ENCODE measurements at places on chromosomes 6 and 20. TPM values are rescaled to one million over a fixed set of nuclear protein-coding genes. Genes with fewer than 3 reads are reported as not detected.
A peak's percentile ranks its signal among the peaks of the same experiment; 100 is the strongest.

DNA sequence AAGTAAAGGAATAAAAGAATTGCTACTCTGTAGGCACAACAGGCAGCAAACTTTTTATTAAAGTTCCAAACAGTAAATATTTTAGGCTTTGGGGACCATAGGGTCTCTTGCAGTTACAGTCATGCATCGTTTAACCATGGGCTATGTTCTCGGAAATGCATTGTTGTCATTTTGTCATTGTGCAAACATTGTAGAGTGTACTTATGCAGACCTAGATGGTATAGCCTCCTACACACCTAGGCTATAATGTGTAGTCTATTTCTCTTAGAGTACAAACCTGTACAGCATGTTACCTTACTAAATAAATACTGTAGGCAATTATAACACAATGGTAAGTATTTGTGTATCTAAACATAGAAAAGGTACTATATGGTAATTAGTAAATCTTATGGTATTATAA is 54.7 kb downstream of the CDS2 start:
- no peak for DNase-seq

- DNase-seq: no peak
Observed at GRCh38 chr6:21420146-21420878, 173.2 kb upstream of the SOX4 start.

- DNase-seq: no peak
Observed at GRCh38 chr20:40049854-40050253, 639.2 kb downstream of the MAFB start.

GRCh38 chr6:106894978-106895702 is 79.4 kb downstream of the CD24 start:
- no peak for DNase-seq

- DNase-seq: no peak
Observed at GRCh38 chr6:21228876-21229460, 364.6 kb upstream of the SOX4 start.

Gene ARMC12
- 0.24 TPM for total RNA-seq

GRCh38 chr6:33888664-33889200 is 84.9 kb upstream of the MLN start:
- DNase-seq: no peak

- DNase-seq: no peak
Observed at GRCh38 chr6:46896871-46897270, 24.9 kb downstream of the ADGRF5 start.

DNA sequence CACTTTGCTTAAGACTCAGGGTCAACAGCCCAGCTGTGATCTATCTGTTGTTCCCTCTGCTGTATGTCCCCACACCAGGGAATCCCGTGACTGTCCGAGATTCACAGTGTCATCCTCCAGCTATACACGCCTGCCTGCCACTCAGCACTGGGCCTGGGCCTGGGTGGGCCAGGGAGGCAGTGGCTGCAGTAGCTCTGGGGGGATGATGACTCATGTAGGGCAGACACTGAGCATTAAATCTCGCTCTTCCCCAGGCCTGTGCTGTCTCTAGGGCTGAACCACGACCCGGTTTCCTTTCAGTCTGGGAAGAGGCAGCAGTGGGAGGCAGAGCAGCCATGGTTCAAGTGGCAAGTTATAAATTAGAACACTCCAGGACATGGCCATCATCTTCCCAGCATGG is 173.9 kb downstream of the LRFN2 start:
- no peak for DNase-seq

GRCh38 chr6:135608031-135608430 is 110.5 kb upstream of the AHI1 start:
- no peak for DNase-seq

GRCh38 chr20:63737695-63737944 is 1.2 kb downstream of the LIME1 start:
- no peak for DNase-seq

DNA sequence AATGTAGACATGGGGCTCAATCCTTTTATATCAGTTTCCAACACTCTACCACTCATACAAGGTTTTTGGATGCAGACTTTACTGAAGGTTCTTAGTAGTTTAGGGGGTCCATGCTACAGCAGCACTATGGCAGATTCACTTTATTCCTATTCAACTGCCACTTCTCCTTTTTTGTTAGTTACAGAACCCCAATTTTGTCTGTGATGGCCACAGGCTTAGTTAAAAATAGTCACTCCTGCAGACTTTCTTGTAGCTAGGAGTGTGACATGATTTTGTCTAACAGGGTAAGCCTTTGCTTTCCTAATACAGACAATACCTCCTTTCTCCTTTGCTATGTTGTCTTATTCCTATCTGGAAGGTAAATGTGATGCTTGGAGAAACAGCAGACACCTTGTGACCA is 90.0 kb upstream of the SLC24A3 start:
- DNase-seq: no peak

GRCh38 chr6:138377042-138377441 is 663 bp upstream of the SMIM28 start:
- DNase-seq: no peak

GRCh38 chr6:113707194-113707593 is 150.0 kb upstream of the MARCKS start:
- DNase-seq: no peak

Gene CD93
- total RNA-seq: 1.2 TPM

- DNase-seq: no peak
Observed at GRCh38 chr6:27542485-27542884, 69.6 kb upstream of the ZNF184 start.

Gene REPS1
- 69.6 TPM for total RNA-seq

Gene PTCHD4
- total RNA-seq: not detected

DNA sequence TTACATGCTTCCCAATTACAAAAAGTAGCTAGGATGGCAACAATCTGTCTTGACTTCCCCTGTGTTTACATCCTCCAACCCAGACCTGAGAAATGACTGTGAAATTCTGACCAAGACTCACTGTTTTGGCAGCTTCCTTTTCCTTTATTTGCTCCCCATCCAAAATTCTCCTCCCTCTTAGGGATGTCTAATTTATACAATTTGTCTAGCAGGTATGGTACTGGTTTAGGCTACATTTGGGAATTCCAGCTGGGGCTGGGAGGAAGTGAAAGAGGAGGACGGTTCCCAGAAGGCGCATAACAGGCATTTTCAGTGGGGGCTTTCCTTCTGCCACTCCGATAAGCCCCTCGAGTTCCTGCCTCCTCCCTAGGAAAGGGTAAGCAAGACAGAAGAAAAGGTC is 231.5 kb upstream of the BTBD3 start:
- no peak for DNase-seq

Gene POPDC3
- total RNA-seq: not detected

DNA sequence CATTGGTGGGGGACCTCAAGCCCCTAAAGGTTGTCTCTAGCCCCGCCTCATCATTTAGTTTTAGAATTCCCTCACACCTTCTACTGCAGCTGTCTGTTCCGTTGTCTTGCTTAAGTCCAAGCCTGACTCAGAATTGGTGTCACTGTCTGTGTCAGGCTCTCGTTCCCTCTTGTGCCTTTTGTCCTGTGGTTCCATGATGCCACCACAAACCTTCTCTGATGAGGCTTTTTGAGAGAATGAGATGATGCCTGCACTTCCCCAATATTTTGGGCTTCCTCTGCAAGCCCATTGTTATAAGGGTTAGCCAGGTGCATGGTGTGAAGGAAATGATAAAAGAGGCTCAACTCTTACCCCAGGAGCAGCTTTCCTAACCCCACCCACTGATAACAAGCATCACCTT is 8.1 kb upstream of the AKIRIN2 start:
- DNase-seq: no peak

DNA sequence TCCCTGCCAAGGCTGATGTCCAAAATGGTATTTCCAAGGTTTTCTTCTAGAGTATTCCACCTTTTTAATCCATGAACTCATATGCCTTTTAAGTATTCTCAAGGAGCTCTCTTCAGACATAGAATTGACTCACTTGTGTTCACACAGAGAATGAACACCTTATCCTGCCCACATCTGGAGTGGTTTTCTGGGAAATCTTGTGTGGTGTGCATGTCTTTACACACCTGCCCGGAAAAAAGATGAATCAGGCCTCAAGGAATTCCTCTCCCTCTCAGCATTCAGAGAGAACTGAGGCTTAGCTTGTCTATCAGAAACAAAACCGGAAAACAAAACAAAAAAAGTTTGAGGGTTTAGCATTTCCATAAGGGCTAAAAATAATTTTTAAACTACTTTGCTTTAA is 148.8 kb downstream of the TFAP2A start:
- no peak for DNase-seq

DNA sequence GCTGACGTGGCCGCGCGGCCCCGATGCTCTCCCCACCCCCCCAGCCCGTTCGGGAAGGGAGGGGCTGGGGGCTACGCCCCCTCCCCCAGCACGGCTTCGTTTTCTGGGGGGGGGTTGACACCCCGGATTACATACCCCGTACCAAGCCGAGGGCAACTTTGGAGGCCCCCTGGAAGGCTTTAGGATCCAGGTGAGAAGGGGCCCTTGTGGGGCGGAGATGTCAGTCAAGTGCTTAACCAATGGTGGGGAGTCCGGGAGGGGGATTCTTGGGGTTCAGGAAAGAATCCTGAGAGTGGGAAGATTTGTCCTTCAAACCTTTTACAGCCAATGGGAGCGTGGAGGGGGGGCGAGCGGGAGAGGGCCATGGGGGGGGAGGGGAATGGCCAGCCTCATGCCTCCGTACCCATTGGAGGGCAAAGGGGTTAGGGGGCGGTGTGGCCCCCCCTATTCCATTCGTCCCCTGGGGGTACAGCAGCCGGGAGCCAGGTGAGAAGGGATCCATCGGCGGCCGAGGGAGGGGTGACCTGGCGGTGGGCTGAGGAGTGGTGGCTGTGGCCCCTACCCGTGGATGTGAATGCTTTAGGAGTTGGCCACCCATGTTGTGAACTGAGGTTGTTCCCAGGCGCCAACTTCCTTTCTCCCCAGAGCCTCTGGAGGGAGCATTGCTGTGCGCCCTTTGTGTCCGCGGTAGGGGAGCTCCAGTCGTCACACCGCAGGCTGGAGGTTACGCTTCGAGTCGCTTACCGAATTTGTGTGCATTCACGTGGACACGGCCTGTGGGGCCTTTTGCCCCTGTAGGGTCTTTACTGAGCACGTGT is 682 bp downstream of the BRD2 start:
- DNase-seq: peak; percentile 57

- DNase-seq: no peak
Observed at GRCh38 chr20:24755411-24755922, 193.6 kb upstream of the CST7 start.

DNA sequence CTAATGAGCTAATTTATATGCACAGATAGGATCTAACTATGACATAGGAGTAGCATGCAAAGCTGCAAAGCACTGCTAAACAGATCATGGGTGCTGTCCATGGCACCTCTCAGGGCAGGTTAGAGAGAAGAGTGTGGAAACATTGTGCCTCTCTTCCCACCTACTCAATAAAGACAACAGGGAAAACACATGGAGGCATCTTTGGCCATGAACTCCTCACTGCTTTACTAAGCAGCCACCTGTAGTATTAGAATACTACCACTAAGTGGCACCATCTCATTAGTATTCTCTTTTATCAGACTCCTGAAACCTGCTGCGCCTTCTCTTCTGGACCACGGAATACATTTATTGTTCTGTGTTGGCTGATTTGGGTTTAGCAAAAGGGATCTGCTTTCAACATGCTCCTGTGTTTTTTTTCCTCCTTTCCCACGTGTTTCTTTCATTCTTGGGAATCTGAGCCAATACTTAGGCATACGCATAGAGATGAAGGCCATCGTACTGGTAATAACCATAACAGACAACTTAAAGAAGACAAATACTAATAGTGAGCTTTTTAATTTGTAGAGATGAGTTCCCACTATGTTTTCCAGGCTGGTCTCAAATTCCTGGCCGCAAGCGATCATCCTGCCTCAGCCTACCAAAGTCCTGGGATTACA is 9.4 kb upstream of the HDDC2 start:
- no peak for DNase-seq

Gene MAN1A1
- total RNA-seq: 52.4 TPM

Gene HAO1
- not detected for total RNA-seq

- no peak for DNase-seq
Observed at GRCh38 chr6:71406865-71407860, 118.6 kb downstream of the OGFRL1 start.

DNA sequence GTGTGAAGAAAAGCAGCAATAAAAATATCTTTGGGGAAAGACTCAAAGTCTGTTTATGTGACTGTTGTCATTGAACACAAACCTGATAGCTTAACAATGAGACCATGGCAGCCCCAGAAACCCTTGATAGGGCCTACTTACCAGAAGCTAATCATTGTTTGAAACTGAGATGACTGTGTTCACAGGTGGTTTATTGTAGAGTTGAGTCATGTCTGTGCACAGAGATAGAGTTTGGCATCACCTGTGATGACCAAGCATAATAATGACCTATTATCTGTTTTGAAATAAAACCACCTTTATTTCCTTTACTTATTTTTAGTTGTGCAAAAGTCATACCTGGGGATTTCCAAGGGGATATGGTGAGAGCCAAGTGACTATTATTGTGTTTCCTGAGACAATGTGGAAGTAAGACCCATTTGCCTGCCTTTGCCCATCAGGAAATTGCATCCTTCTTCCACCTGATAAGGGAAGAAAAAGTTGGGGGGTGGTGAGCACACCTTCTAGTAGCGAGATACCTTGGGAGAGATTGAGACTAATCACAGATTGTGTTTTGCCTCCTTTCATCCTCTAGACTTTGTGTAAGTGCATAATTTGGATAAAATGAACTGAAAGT is 456.9 kb upstream of the JAG1 start:
- DNase-seq: no peak

Gene BPIFB2
- total RNA-seq: not detected

Gene ANKRD66
- total RNA-seq: not detected

DNA sequence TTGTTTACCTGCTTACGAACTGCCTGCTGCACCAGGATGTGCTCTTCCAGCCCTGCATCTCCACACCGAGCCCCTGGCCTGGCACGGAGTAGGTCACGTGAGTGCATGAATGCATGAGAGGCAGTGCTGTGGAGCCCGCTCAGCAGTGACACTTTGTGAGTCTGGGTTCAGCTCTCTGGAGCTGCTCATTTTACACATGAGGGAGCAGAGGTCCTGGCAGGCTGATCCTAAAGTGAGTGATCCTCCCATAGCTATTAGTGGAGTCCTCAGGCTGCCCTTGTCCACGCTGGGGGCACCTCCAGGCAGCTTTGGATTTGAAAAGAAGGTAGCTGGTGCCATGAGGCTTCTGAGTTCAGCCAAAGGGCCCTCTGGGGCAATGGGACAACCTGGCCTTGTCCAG is 64.2 kb downstream of the EDN3 start:
- no peak for DNase-seq

GRCh38 chr20:60034231-60035110 is 76.2 kb downstream of the CDH26 start:
- DNase-seq: no peak

DNA sequence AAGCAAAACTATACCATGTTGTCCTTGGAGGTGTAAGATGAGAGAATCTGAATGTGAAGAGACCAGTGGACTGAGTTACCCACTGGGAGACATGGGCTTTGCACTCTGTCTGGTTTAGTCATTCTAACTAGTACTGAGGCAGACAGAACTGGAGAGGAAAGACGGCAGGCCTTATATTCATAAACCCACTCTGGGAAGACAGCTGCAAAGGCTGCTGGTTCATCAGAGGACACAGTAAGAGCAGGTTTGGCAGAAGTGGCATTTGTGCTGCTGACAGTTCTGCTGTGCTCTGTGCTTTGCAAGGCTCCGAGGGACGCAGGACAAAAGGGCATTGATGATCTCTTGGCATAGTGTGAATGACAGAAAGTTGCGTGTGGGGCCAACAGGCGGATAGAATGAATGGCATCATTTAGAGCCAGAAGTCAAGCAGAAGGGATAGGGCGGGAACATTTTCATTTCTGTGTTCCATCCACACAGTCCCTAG is 142.3 kb upstream of the TENT5A start:
- no peak for DNase-seq

GRCh38 chr20:63495741-63496595 is 2.9 kb downstream of the EEF1A2 start:
- DNase-seq: peak; percentile 54
